Fibroblast of skin of scalp (primary cell): ENCODE measurements at places on chromosomes 13 and 19.

- peak; percentile 69 for DNase-seq
Observed at GRCh38 chr13:32639502-32640105, 53.4 kb downstream of the PDS5B start.

DNA sequence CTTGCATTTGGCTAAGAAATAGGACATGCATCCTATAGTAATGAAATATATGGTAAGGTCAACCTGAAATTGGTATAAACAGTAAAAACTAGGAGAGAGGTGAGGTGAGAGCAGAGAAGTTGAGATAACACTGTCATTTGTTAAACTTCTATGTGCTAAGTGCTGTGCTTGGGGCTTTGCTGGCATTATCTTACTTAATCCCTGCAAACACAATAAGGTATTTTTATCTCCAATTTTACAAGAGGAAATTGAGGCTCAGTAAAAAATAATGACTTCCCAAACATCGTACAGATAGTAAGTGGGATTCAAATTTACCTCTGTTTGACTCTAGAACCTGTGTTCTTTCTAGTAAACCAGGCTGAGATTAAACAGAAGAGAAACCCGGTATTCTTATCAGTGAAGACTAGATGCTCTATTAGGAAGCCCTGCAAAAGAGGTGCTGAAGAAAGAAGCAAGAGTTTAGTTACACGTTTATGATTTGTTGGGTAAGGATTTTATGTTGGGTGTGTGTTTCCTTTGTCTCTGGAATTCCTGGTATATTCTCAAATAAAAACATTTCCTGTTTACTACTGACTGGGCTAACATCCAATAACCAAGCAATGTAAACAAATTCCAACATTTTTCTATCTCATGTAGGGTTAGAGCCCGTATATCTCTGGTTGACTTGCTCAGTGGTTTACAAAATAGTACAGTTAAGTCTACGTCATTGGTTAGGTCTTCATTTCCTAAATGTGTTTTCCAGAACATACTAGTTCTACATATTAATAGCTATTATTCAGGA, 137.3 kb upstream of the FNDC3A start:
- DNase-seq = no peak

GRCh38 chr19:22545751-22546150, 88.4 kb upstream of the ZNF492 start:
- DNase-seq = peak; percentile 5

- DNase-seq = peak; percentile 86
Observed at GRCh38 chr13:80100636-80101035, 240.3 kb downstream of the SPRY2 start.

DNA sequence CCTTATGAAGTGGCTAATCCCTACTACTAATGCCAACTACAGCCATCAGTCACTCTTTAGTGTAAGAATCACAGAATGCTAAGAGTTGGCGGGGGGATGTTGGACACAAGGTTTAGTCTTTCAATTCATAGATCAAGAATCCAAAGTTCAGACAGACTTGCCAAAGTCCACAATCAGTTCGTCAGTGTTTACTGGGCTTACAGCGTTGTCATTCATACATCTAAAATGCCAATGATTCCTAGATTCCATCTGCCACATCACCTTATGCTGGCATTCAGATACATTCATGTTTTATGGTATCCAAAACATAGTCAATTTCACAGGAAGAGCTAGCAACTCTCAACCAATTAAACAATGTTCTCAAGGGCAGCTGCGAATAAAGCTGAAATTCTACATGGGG, 18.1 kb downstream of the RCBTB2 start:
- no peak for DNase-seq

DNA sequence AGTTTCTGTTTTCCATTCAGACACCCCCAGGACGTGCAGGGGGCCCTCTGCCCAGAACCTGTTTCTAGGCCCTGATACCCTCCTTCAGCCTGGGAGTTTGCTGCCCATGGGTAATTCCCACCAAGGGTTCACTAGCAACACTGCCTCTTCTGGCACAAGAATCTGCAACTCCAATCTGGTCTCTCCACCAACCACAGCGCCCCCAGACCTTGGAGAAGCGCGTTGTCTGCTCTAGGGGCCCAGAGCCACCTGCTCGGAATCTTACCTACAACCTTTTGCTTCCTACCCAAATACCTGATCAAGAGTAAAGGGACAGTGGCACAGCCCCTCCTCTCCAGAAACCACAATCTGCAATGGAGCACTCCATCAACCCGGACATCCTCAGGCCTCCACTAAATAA, 763 bp downstream of the ZNF180 start:
- no peak for DNase-seq

DNA sequence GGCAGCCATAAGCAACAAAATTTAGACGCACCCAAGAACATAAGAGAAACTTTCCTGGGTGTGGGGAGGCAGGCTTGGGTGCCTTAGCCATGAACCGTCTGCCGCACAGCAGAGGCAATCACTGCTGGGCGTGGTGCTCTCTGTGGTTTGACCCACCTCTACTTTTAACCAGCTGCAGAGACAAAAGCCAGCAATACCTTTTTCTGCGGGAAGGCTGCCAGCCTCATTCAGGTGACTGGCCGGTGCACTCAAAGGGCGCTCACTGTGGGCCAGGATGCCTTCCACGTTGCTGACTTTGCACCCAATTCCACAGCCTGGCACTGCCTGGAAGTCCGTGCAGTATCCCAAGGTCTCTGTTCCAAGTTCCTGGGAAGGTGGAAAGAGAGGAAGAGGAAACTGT, 69.1 kb downstream of the ATP7B start:
- no peak for DNase-seq

DNA sequence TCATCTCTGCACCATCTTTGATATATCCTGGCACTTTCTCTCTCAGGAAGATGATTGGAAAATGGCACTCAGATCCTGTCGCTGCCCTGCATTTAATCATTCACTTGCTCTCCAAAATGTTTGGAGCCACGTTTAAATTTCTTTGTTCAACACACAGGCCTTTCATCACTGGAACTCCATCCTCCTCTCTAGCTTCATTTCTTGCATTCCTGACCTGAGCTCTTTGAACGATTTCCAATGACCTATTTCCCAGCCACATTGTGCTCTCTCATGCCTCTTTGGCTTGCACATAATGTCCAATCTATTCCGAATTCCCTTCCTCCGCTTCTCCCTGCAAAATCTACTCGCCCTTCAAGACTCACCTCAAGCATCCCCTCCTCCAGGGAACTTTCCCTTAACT, 287.4 kb upstream of the NBEA start:
- DNase-seq = peak; percentile 4

DNA sequence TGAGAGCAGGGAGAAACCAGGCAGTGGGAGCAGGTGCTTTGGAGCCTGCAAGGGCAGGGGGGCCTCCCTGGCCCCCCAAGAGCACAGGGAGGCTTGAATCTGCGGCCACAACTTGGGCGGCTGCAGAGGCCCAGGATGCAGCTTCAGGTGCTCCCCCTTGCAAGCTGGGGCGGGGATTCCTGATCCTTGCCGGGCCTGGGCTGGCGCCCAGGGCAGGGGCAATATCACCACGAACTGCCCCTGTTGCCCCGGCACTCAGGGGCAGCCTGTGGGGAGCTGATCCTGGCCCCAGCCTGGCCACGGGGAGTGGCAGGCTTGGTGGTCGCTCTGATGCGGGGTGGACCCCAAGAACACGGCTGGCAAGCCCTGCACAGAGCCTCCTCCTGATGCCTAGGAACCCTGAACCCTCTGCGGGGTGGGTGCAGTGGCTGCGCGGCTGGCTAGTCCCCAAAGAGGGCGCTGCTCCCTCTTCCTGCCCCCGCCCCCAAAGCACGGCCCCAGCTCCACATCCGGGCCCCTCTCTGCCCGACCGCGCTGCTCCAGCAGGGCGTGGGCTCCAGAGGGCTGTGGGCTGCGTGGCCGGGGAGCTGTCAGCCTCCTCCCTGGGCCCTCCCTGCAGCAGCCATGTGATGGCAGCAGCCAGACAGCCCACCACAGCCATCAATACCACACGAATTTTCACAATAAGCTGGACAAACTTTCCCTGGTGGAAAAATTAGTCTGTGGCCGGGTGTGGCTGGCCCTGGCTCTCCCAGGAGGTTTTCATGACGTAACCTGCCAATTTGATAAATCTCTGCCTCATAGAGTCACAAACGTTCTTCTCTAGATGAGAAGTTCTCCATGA, 21.0 kb downstream of the TNFSF9 start:
- DNase-seq = peak; percentile 42

GRCh38 chr19:13783565-13784500, 9.6 kb downstream of the C19orf53 start:
- DNase-seq = no peak

DNA sequence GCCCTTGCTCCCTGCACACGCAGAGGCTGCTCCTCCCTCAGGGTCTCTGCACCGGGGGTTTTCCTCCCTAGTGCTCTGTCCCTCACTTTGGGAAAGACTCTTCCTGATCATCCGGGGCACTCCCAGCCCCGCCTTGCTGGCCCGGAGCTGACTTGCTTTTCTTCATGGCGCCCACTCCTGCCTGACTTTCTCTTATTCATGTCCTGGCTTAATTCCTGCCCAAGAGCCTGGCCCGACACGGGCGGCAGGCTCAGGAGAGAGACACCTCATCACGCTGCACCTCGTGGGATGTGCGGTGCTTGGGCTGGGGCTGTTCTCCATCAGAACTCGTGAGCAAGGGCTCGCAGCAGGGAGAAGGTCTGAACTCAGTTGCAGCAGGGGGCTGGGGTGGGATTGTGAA, 11.8 kb upstream of the PLA2G4C start:
- DNase-seq = no peak

DNA sequence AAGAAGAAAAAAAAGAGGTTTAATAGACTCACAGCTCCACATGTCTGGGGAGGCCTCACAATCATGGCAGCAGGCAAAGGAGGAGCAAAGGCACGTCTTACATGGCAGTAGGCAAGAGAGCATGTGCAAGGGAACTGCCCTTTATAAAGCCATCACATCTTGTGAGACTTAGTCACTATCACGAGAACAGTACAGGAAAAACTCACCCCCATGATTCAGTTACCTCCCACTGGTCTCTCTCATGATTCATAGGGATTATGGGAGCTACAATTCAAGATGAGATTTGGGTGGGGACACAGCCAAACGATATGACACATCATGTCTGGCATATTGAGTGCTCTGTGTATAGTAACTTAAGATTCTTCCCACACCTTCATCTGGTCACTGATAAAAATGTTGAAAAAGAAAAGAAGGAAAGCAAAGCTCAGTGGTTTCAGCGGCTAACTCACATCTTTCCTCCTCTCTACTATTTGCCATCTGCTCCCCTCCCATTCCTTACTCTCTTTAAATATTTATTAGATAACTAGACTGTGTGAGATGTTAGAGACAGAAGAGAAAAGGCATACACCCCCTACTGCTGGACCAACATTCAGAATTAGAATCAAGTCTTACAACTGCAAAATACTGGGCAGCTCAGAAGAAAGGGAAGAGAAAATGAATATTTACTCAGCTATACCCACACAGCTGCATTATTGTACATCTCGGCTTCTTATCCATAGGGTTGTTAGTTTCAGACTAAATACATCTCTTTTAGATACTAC, 60.1 kb upstream of the AKAP11 start:
- DNase-seq = peak; percentile 26

GRCh38 chr13:57437587-57437986, 194.0 kb upstream of the PCDH17 start:
- no peak for DNase-seq

- peak; percentile 1 for DNase-seq
Observed at GRCh38 chr13:111531505-111531904, 211.1 kb downstream of the TEX29 start.

DNA sequence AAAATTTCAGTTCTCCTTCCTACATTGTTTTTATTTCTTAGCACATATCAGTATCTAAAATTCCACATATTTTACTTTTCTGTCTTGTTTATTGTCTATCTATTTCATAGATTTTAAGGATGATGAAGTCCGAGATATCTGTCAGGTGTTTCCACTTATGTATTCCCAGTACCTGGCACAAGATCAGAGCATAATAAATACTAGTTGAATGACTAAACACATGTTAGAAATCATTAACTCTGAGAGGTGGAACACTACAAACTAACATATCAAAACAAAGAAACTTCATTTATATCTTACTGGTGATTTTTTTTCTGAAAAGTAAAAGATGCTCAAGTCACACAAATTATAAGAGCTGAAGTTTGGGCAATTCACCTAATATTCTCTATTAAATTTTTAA, 1208.3 kb downstream of the PCDH9 start:
- DNase-seq = no peak

DNA sequence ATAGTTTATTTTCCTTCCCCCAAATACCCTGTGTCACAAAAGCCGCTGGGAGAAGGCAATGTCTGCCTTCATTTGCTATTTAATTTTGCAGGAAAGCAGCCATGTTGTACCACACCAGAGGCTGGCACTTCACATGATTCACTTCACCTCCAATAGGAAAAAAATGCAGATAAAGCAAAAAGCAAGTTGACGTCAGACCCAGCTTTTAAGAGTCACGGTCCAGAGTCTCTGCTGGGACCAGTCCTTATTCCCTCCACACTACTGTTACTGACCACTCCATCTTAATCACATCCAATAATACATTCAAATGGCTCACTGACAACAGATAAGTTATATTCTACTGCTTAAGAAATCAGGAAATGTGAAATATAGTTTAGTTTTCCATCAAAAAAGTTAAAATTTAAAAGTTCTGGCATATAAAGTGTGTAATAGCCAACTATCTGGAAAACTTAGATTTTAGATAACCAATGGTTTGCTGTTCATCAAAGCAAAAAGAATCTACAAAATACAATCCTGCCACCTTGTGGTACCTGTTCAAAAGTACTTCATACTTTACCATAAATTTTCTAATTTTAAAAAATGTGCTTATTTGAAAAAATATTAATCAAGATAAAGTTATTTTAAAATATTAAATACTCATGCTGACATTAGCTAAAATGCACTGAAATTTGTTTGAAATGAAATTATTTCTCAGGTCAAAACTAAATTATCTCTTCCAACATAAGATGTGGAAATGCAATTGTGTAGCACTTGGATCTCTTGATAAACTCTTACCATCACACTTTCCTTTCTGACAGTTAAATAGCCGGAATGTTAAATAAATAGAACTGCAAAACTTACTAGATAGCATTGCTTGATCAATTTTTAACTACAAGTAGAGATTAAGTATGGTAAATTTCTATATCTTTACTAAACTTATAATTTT, 97.3 kb downstream of the SERP2 start:
- peak; percentile 20 for DNase-seq

GRCh38 chr19:49149652-49150105, 5.5 kb downstream of the HRC start:
- peak; percentile 93 for DNase-seq

- DNase-seq = peak; percentile 22
Observed at GRCh38 chr13:99984461-99985240, 3.1 kb downstream of the ZIC2 start.

DNA sequence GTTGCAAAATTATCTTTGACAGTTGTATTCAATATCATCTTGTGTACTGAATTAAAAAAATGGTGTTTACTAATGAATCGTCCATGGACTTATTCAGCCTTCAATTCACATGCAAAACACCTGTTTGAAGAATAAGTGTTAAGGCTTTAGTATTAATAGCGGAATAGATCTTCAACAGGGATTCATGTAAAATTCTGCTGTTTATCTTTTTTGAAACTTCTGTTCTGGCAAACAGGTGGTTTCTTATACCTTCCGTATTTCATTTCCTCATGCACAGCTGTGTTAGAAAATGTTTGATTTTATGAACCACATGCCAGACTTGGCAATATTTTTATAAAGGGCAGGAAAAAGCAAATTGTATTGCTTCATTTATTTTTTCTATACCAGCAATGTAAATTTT, 255.7 kb downstream of the DACH1 start:
- no peak for DNase-seq
